Amniotic stem cell (primary cell): ENCODE measurements at places on chromosomes 1 and 21.

DNA sequence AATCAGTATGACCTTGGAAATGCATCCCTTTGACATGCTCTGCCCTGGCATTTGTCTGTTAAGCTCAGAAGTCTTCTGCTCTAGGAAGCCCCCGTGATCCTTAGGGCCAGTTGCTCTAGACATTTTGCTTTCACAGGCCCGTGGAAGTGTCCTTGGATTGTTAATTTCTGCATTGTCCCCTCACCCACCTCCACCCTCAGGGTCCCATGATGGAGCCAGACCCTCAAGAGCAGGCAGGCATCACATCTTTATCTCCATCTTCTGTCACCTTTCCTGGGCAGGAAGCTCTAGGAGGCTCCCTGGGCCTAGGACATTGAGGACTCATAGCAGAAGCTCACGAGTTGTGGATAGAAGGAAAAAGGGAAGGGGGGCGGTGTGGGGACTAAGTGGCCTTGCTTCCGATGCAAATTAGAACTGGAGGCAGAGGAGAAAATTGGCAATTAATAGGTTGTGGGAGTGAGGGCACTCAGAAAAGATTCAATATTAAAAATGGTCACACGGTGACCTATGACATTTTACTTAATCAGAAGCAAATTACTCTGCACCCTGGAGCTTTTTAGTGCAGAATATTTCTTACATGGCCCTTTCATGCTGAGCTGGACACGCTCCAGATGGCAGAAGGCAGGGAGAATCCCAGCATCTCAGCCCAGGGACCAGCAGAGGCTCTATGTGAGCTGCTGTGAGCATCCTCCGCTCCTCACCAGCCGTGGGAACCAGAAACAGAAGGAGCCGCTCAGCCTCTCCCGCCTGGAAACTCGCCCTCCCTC, 185.0 kb downstream of the MATN1 start:
- DNase-seq, result no peak

- DNase-seq, result no peak
Measured at GRCh38 chr1:111221633-111222291, 5.8 kb upstream of the CHI3L2 start.

DNA sequence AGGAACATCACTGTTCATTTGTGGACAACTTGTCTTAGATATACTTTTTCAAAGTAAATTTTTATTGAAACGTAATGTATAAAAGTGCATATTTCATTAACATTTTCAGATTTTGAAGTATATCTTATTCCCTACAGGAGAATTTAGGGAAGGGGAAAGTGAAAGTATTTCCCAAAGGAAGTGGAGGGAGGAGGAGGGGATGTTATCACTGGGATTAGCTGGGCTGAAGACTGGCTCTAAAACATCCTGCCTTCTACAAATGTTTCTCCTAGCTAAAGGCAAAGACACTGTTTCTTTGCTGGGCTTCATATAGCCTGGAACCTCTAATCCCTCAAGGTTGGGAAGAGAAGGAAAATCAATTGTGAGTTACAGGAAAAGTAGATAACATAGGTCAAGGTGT, 7.1 kb upstream of the ZNF697 start:
- no peak for DNase-seq

DNA sequence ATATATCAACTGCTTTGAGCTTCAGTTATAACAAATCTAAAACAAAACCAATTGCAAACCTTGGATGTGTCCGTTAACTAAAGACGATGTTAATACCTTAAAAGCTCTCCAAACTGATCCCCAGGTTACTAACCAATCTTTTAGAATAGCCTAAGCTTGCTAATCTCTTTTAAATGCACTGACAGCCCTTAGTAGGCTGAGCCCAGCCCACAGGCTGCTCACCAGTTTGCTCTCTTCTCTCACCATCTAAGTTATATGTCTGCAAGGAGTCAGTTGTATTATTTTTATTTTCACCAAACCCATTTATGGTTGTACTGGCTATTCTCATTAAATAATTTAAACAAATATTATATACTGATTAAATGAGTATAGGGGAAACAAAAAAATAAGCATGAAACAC, 199.5 kb downstream of the ADGRL2 start:
- DNase-seq, result no peak
